T-helper 1 cell (primary cell): ENCODE measurements at places on chromosomes 16 and 17.
A peak's percentile ranks its signal among the peaks of the same experiment; 100 is the strongest.

GRCh38 chr16:11528053-11528452 lies 58.7 kb downstream of the LITAF start:
- no peak for DNase-seq

GRCh38 chr17:2828397-2829038 lies 32.3 kb downstream of the RAP1GAP2 start:
- DNase-seq, result peak; percentile 62

- DNase-seq, result no peak
These were observed 19.1 kb downstream of the RGS9 start for GRCh38 chr17:65156185-65156834.

DNA sequence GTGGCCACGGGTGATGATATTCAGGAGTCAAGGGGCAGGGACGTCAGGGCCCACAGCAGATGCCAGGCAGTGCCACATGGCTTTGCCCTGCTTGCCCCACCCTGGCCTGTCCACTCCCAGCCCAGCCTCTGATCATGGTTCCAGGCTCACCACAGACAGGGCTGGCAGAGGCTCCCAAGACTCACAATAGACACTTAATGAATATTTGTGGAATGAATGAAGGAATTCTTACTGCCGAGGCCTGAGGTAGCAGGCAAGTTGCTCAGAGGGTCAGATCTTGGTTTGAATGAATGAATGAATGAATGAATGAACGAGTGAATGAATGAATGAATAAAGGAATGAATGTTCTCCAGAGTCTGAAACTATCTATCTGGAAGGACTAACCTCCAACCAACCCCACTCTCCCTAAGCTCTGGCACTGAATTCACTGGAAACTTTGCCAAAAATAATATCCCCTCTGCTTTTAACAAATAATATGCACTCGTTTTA lies 60.9 kb downstream of the RAI1 start:
- DNase-seq, result no peak

GRCh38 chr17:52383493-52384100 lies 225.1 kb upstream of the CA10 start:
- no peak for DNase-seq

GRCh38 chr17:44402564-44403172 lies 13.2 kb upstream of the ITGA2B start:
- DNase-seq, result peak; percentile 47

GRCh38 chr17:7348478-7349242 lies 3.3 kb upstream of the KCTD11 start:
- no peak for DNase-seq

GRCh38 chr16:70396246-70396904 lies 42.5 kb downstream of the ST3GAL2 start:
- no peak for DNase-seq

GRCh38 chr16:49055824-49056545 lies 225.7 kb downstream of the CBLN1 start:
- DNase-seq, result no peak

DNA sequence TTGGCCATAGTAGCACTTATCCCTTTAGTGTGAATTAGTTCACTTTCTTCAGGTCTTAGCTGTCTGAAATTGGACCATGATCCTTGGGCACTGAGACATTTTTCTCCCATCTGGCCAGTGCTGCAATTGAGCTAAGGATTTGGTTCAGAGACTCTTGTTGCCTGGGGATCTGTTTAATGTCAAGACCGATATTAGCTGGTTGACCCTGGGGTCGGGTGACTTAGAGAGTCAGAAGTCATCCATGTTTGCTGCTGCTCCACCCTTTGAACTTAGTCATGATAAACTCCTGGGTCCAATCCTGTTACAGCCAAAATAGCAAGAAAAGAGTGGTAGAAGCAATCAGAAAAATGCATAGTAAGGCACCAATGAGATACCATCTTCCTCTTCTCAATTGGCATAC lies 45.8 kb upstream of the TOX3 start:
- DNase-seq, result no peak

DNA sequence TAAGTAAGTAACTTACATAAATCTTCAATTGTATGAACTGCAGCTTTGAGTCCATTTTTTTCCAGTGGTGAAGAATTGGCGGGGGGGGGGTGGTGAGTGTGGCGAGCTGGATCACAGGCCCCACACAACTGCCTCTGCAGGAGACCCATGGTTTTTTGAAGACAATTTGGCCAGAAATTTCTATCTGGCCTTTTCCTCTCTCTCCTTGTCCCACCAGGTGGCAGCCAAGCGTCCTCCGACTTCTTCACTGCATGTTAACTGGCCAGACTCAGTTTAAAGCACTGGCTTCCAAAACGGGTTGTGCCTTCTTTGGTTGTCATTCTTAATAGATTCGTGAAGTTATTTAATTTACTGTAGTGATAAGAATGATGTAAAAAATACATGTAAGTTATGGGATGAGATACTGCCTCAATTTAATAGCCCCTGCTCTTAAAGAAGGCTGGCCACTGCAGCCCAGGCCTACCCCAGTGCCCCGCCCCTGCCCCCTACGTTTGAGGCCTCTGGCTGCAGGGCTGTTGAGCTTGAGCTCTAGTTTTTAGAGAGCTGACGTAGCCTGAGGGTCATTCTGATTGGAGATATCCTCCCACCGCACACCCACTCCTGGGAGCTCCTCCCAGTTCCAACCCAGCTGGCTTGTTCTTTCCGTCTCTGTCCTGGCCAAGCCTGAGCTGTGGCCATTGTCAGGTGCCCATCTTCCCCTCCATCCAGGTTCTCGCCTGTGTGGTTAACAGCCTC lies 36.4 kb downstream of the AKAP1 start:
- DNase-seq, result no peak

- DNase-seq, result no peak
These were observed 82.5 kb downstream of the NLK start for GRCh38 chr17:28124962-28125361.

DNA sequence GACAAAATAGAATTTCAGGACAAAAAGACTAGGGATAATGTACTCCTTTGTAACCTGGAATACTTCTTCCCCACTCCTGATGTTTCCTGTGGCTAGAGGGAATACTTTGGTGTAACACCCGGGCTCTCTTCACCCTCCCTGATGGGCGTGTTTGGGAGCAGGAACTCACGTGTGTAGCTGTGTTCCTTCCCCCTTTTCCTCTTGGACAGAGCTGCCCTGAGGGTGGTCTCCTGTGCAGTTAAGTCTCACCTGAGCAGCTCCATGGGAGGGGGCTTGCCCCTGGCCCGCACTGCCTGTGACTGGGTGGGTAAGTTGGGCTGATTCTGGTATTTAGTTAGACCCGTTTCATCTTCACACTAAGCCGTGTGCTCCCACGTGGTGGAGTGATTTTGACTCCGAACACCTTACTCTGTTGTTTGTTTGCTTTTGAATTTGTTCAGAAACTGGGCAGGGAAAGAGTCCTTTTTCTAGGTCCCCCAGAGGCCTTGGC lies 87.9 kb downstream of the OR1D5 start:
- no peak for DNase-seq

GRCh38 chr16:72022127-72022526 lies 13.6 kb downstream of the DHODH start:
- no peak for DNase-seq

GRCh38 chr17:81808778-81809555 lies 5.0 kb downstream of the GCGR start:
- no peak for DNase-seq

DNA sequence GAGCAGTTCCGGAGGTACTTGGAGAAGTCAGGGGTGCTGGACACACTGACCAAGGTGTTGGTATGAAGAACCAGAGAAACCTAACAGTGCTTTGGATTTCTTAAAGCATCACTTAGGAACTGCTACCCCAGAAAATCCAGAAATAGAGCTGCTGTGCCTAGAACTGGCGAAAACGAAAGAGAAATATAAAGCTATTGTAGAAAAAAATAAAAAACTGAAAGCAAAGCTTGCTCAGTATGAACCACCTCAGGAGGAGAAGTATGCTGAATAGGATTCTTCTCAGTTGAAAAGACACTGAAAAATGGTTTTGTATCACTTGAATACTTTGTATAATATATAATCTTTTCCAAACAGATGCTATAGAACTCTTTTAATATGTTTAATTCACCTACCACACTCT lies 106.3 kb upstream of the PMFBP1 start:
- DNase-seq, result no peak
